ENCODE measurements at places on chromosomes 6 and 20. TPM values are rescaled to one million over a fixed set of nuclear protein-coding genes. Genes with fewer than 3 reads are reported as not detected.

DNA sequence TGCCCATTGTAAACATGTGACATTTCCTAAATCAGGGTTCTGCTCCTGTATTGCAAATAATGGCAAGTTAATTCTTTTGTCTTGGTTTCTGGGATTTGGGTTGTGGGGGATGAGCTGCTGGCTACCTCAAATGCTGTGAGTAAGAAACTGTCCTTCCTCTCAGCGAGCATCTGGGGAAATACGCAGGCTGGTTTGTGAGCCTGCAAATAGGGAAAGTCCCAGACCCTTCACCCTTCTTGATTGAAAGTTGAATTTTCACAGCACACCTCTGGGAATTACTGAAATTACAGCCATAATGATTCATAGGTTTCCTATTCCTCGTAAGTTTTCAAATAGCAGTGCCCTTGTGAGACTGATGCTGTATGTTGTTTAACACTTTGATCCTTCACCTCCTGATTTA is 138.1 kb downstream of the TBXT start:
- peaks cover 37% of the 10 kb centered on the region for H3K27me3 ChIP-seq
- no peak overlapping the region for H3K4me3 ChIP-seq
- H3K4me1 ChIP-seq = no peaks in the 10 kb centered on the region
- no peaks in the 10 kb centered on the region for H3K36me3 ChIP-seq
- no peak for DNase-seq
- no peak overlapping the region for H3K27ac ChIP-seq

- H3K4me1 ChIP-seq = peaks cover 1% of the 10 kb centered on the region
- no peak overlapping the region for H3K27ac ChIP-seq
- no peaks in the 10 kb centered on the region for H3K27me3 ChIP-seq
- H3K4me3 ChIP-seq = no peak overlapping the region
Observed at GRCh38 chr6:38524436-38525145, 115.1 kb downstream of the BTBD9 start.

The GSTA3 gene
- total RNA-seq = not detected

- no peak for DNase-seq
- H3K27me3 ChIP-seq = no peaks in the 10 kb centered on the region
- no peaks in the 10 kb centered on the region for H3K4me1 ChIP-seq
- H3K27ac ChIP-seq = no peak overlapping the region
- H3K4me3 ChIP-seq = no peak overlapping the region
Observed at GRCh38 chr6:158987657-158988056, 12.3 kb downstream of the RSPH3 start.

DNA sequence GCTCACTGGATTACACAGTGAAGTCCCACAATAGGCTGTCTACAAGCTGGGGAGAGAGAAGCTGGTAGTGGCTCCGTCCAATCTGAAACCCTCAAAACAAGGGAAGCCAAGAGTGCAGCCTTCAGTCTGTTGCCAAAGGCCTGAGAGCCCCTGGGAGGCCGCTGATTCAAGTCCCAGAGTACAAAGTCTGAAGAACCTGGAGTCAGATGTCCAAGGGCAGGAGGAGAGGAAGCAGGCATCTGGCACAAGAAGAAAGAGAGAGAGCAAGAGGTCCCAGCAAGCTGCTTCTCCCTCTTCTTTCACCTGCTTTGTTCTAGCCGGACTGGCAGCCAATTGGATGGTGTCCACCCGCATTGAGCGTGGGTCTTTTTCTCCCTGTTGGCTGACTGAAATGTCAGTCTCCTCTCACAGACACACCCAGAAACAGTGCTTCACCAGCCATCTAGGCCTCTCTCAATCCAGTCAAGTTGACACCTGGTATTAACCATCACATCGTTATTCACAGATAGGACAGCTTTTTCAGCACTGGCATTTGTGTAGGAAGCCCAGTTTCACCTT is 51.2 kb downstream of the CRYBG1 start:
- H3K27me3 ChIP-seq = peaks cover 24% of the 10 kb centered on the region
- H3K4me3 ChIP-seq = no peak overlapping the region
- peaks cover 8% of the 10 kb centered on the region for H3K4me1 ChIP-seq
- H3K36me3 ChIP-seq = peaks cover 6% of the 10 kb centered on the region
- no peak overlapping the region for H3K27ac ChIP-seq
- no peak for DNase-seq

DNA sequence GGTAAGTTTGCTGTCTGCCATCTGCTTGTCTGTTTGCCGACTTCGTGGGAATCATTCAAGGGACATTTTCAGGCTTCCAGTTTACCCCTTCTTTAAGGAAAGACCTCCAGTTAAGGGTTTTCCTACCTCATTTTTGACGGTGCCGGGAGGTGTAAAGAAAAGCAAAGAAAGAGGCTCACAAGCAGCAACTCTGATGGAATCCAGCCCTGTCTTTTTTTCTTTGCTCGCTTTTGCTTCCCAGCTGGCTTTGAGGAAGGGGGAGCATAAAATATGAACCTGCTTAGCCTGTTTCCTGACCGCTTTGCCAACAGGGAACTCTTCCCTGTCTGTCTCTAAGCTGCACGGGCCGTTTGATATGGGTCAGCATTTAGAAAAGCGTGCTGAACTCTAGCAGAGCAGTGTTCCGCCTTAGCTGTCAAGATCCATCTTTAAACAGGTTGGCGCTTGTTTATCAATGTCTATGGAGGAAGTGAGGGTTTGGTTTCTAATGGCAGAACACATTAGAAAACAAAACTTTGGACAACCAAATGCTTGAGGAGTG is 13.8 kb downstream of the SYTL3 start:
- H3K27me3 ChIP-seq = no peaks in the 10 kb centered on the region
- H3K36me3 ChIP-seq = no peaks in the 10 kb centered on the region
- peak overlapping the region; percentile 90 for H3K27ac ChIP-seq
- peak overlapping the region; percentile 54 for H3K4me3 ChIP-seq

DNA sequence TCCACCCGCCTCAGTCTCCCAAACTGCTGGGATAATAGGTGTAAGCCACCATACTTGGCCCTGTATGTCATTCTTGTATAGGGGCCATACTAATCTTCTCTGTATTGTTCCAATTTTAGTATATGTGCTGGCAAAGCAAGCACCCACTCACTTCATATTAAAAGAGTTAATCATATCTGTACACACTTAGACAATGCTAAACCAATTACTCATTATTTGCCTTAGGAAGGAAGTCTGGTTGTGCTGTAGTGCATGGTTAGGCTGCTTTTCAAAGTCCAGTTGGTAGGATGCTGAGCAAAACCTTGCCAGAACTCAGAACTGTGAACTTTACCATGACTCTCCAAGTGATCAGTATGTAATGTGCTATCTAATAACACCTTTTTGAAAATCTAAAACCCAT is 88.6 kb downstream of the LIN28B start:
- H3K27ac ChIP-seq = no peak overlapping the region
- DNase-seq = no peak
- H3K4me1 ChIP-seq = peaks cover 18% of the 10 kb centered on the region
- no peaks in the 10 kb centered on the region for H3K27me3 ChIP-seq
- H3K4me3 ChIP-seq = no peak overlapping the region

DNA sequence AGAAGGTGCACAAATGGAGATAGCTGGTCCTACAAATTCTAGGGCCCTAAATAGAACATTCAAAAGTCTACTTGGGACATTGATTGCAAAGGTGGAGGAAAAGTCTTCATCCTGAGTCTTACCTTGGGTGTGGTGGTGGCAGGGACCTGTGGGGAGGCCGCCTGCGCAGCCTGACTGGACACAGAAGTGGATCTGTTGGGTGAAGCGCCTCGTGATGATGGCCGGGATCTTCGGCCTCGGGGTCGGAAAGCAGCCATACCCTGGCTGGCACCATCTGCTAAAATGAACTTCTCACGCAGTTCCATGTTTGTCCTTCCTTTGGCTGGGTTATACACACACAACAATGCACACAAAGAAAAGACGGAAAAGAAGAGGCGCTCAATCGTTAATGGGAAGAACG is 179.2 kb downstream of the DST start:
- H3K4me1 ChIP-seq = peaks cover 16% of the 10 kb centered on the region
- no peak overlapping the region for H3K4me3 ChIP-seq
- peaks cover 59% of the 10 kb centered on the region for H3K36me3 ChIP-seq
- no peak for DNase-seq
- no peak overlapping the region for H3K27ac ChIP-seq

DNA sequence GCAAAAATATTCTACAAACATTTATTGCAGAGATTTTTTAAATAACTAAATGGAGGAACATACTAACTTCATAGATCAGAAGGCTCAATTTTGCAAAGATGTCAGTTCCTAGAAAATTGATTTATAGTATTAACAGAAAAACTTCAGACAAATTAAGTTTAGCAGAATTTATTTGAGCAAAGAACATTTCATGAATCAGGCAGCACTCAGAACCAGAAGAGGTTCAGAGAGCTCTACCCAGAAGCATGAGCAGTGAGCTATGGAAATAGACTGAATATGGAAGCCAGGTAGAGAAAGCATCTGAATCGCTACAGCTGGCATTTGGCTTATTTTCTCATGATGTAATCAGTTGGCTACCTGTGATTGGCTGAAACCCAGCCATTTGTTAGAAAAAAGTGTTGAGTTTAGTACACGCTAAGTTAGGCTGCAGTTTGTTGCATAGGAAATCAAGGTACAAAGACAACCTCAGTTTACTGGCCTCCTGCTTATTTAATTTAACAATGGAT is 174.5 kb upstream of the TAB2 start:
- H3K27ac ChIP-seq = no peak overlapping the region
- H3K27me3 ChIP-seq = peaks cover 2% of the 10 kb centered on the region
- H3K36me3 ChIP-seq = no peaks in the 10 kb centered on the region

GRCh38 chr6:21037453-21037852 is 503.2 kb downstream of the CDKAL1 start:
- H3K36me3 ChIP-seq = no peaks in the 10 kb centered on the region
- H3K27ac ChIP-seq = no peak overlapping the region
- H3K4me3 ChIP-seq = no peak overlapping the region
- H3K27me3 ChIP-seq = no peaks in the 10 kb centered on the region
